Erythroblast (primary cell): ENCODE measurements at places on chromosomes 6 and 20.

DNA sequence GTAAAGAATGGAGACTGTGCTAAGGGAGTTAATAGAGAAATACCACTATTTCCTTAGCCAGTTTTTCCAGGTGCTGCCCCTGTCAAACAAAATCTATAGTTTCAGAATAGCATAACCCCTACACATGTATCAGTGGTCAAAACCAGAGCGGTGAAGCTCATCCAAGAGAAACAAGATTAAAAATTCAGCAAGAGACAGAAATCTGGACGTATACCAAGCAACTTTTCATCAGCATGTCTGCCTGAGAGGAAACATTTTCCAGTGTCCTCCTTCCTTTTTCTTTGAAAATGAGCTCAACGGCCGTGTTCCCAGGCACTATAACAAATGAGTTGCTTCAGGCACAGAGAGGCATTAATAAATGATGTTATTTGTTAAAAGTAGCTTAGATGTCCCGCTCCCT lies 416.5 kb downstream of the BCKDHB start:
- no peak for DNase-seq

DNA sequence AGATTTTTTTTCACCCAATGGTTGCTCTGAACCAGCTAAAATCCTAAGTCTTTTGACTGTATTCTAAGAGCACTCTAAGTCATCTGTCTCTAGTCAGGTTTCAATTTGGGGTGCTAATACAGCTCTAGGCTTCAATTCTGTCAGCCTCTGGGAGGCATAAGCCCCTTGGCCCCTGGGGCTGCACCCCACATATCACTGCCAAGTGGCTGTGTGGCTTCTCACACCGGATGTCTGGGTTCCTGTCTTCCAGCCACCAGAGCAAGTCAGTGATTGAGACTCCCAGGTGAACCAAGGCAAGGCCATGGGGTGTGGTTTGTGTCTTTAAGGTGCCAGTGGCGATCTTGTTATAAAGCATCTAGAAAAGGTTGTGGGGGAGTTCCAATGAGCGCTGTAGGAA lies 136.5 kb downstream of the TMEM242 start:
- no peak for DNase-seq

GRCh38 chr6:33549196-33549595 lies 30.9 kb downstream of the BAK1 start:
- DNase-seq: no peak

DNA sequence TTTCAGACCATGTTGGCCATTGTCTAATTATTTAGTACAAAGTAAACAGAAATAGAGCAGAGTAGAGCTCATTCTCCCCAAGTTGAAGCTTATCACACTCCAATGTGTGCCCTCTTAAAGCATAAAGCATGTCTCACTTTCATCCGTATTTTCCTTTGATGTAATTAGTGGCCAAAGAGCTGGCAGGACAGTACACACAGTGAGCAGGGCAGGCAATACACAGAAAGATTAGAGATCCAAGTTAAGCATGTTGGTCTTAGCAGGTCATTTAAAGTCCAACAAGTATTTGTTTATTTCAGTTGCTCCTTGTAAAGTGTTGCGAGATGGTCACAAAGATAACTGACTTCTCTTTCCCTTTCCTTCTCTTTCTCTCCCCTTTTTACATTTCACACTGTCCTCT lies 47.2 kb downstream of the RFX6 start:
- no peak for DNase-seq

GRCh38 chr20:25623225-25623735 lies 534 bp downstream of the NANP start:
- DNase-seq: peak; percentile 70

DNA sequence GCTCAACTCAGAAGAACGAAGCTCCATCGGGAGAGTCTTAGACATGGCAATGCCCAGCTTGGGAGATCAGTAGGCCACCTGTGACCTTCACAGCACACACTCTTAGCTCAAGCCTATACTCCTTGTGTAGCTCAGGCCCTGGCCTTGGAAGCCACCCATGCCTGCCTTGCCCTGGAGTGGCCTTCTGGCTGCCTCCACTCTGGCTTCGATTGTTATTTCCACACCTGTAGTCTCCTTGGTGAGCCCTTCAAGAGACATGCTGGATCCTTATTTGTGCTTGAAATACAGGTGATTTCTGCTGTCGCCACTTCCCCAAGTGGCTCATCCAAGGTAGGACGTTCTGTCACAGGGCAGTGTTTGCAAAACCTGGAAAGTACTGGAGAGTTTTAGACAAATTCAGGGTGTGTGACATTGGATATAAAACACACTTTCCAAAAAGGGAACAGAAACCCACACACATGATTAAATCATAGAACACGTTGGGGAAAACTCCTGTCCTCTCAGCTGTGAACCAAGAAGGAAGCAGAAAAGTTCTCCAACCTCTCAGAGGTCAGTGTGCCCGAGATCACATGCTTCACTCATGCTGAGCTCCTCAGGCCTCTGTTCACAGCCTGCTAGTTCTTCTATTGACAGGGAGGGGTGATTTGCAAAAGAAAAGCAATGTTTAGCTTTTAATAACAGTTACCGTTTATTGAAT lies 391.8 kb downstream of the CDC5L start:
- DNase-seq: no peak

GRCh38 chr6:136166815-136167214 lies 83.3 kb downstream of the MTFR2 start:
- DNase-seq: no peak
